ENCODE measurements at places on chromosomes 13 and 19.

DNA sequence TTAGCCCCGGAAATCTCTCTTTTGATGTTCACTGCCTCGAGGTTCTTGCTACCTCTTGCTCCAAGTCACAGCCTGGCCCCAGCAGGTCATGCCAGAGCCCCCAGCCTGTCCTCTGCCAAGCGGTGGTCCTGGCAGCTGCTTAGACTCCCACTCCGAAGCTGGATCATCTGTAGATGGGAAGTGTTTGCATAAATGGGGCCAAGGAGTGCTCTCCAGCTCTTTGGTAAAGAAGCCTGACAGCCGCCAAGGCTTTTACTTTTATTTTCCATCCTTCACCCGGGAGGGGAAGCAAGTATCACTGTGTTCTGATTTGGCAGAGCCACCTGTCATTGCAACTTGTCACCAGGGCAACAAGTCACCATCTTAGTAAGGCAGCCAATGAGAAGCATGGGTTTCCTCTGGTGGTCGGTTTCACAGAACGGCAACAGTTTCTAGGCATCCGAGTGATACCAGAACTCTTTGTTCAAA is 10.6 kb upstream of the RETN start:
- peak; percentile 88 for DNase-seq

- DNase-seq: no peak
These were observed 1.8 kb upstream of the EFNA2 start for GRCh38 chr19:1283917-1284292.

DNA sequence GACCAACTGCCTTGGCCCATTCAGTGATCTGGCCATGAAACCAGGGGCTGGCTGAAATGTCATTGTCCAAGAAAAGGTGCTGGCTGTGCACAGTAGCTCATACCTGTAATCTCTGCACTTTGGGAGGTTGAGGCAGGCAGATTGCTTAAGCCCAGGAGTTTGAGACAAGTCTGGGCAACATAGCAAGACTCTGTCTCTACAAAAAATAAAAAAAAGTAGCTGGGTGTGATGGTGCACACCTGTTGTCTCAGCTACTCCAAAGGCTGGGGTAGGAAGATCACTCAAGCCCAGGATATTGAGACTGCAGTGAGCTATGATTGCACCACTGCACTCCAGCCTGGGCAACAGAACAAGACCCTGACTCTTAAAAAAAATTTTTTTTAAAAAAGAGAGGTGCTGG is 28.6 kb upstream of the C19orf12 start:
- no peak for DNase-seq

DNA sequence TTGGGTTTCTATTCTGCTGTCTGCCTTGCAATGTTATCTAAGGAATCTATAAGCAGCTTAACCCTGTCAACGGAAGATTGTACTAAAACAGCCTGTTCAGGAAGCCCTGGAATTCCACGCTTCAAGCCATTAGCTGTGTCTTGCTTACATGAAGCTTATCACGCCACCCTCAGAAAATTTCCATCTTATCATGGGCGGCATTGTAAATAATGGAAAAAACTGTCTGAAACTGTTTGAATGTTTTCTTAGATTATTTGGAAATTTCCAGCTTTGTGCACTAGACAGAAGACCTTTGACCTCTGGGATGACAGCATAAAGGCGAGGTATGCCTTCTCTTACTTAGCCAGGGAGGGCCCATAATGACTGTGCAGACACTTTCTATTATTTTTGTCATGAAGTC is 319.7 kb downstream of the KCNRG start:
- no peak for DNase-seq

- DNase-seq: no peak
These were observed at the start of gene TOMM40 for GRCh38 chr19:44891016-44891882. Gene TOMM40 (plus strand): TSS chr19:44891254. CDS start chr19:44891416, 162 bp downstream.

DNA sequence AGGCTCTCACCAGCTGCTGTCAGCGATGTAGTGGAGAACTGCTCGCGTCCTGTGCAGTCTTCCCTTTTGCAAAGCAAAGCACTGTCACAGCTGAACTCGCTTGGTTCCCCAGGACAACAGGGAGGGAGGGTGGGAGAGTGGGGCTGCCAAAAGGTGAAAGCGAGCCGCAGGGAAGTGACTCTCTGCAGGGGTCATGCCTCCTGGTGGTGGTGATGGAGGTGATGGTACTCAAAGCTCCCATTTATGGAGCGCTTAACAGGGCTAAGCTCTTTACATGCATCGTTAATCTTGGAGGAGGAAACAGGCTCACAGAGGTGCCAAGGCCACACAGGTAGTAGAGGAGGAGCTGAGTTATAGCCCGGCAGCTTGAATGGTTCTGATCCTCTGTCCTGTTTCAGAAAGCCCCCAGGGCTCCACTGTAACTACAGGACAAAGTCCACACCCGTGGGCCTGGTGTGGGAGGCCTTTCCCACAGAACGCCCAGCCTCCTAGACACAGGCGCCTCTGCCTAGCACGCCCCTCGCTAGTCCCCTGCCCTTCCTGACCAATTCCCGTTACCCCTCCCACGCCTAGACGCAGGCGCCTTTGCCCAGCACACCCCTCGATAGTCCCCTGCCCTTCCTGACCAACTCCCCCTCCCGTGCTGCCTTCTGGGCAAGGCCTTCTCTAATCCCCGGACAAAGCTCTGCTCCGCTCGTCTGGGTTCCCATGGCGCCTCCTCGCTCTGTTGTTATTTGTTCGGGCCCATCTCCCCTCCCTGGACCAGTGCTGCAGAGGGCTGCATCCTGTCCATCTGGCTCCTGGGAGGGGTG is 10.7 kb downstream of the PPP1R37 start:
- no peak for DNase-seq

DNA sequence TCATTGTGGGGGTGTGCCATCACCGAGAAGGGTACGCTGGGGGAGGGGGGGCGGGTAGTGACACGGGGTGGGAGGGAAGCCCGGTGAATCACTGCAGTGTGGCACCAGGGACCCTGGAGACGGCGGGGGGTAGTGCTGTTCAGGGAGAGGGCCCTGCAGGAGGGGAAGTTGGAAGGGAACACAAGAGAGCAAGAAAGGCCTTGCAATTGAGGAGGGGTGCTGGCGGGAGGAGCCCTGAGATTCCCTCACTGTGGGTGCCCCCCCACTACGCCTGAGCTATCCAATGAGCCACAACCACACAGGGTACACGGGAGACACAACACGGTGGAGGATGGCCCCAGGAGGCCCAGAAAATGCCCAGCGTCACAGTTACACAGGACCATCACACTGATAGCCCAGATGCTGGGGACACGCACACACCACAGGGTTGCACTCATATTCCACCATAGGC is 516 bp upstream of the ATP1A3 start:
- no peak for DNase-seq

GRCh38 chr13:33624253-33624652 is 193.7 kb upstream of the RFC3 start:
- no peak for DNase-seq

- peak; percentile 53 for DNase-seq
These were observed 38.0 kb upstream of the DOCK9 start for GRCh38 chr13:99015606-99016490.

- peak; percentile 55 for DNase-seq
These were observed 20.0 kb downstream of the ELL start for GRCh38 chr19:18501832-18502231.

- DNase-seq: no peak
These were observed 334.2 kb downstream of the DNAJC15 start for GRCh38 chr13:43357564-43357963.

- DNase-seq: no peak
These were observed 376.4 kb downstream of the GPC6 start for GRCh38 chr13:93603043-93603442.

- no peak for DNase-seq
These were observed 3.1 kb upstream of the CCDC70 start for GRCh38 chr13:51858433-51859247.

DNA sequence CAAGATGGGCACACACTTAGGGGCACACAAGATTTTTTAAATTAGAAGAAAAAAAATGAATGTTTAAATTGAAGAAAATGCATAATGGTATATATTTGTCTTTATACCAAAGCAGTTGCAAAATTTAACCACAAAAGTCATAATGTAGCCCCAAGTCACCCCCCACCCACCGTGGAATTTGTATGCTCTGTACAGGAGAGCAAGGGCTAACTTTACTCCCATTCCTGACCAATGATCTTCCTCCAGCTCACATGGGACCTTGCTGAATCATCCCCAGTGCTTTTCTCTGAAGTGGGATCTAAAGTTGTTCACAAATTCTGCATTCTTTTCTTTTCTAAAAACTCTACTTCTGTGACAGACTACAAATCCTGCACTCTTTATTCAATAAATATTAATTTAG is 597.0 kb downstream of the UQCRFS1 start:
- DNase-seq: no peak

DNA sequence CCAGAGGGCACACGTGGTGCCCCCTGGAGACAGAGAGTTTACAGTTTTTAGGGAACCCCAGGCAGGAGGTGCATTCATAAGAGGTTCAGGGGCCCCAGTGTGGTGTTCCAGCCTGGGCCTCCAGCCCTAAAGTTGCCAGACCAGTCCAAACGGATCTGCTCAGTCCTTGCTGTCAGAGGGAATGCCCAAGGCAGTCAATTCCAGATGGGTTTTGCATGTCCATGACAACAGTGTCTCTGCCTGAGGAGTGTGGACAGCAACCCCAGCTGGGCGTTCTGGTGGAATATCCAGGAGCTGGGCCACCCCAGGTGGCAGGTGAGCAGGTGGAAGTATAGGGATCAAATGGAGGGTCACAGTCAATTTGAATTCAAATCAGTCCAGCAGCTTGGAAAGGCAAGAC is 25.3 kb downstream of the FBXO27 start:
- no peak for DNase-seq

- no peak for DNase-seq
These were observed 348.3 kb downstream of the TDRD3 start for GRCh38 chr13:60745343-60745742.

- DNase-seq: no peak
These were observed 20.4 kb upstream of the ATP8A2 start for GRCh38 chr13:25351404-25351803.

GRCh38 chr13:46340011-46340410 is 47.0 kb downstream of the RUBCNL start:
- no peak for DNase-seq

DNA sequence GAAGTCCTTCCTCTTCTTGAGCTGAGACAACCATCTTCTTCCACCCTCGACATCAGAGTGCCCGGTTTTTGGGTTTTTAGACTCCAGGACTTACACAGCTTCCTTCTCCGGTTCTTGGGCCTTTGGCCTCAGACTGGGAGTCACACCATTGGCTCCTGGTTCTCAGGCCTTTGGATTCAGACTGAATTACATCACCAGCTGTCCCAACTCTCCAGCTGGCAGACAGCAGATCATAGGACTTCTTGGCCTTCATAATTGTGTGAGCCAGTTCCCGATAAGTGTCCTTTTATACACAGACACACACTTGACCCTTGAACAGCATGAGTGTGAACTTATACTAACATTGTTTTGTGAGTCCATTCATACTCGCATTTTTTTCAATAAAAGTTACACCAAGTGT is 166.0 kb upstream of the UBL3 start:
- no peak for DNase-seq

DNA sequence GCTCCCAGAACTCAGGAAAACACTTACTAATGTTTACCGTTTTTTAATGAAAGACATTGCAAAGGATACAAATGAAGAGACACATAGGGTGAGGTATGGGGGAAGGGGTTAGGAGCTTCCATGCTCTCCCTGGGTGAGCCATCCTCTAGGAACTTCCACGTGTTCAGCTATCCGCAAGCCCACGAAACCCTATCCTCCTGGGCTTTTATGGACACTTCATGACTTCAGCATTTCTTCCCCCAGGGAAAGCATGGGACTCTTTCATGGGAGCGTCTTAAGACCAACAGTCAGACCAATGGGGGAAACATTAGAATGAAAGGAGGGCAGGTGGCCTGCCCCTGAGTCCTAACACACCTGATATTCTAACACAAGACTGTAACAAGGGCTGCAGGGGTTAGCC is 6.6 kb upstream of the ESD start:
- DNase-seq: no peak

- DNase-seq: no peak
These were observed 154.5 kb downstream of the DCT start for GRCh38 chr13:94324767-94325540.

GRCh38 chr13:44431150-44431549 is 57.5 kb downstream of the SERP2 start:
- DNase-seq: no peak

DNA sequence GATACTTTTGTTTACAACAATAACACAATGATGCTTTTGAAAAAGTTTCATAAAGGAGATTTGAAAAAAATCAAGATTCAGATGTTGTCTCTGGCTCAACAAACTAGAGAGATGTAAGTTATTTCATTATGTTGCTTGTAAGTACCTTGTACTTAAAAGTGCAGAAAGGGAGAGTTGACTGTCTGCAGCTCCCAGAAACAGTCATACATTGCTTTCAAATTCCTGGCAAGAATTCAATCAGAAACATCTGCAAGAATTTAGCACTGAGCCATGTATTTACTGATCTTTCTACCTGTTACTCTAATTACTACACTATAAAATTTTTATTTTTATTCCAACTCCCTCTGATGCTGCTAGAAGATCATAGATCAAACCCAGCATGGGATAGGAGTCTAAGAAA is 1261.3 kb upstream of the SPRY2 start:
- DNase-seq: no peak

DNA sequence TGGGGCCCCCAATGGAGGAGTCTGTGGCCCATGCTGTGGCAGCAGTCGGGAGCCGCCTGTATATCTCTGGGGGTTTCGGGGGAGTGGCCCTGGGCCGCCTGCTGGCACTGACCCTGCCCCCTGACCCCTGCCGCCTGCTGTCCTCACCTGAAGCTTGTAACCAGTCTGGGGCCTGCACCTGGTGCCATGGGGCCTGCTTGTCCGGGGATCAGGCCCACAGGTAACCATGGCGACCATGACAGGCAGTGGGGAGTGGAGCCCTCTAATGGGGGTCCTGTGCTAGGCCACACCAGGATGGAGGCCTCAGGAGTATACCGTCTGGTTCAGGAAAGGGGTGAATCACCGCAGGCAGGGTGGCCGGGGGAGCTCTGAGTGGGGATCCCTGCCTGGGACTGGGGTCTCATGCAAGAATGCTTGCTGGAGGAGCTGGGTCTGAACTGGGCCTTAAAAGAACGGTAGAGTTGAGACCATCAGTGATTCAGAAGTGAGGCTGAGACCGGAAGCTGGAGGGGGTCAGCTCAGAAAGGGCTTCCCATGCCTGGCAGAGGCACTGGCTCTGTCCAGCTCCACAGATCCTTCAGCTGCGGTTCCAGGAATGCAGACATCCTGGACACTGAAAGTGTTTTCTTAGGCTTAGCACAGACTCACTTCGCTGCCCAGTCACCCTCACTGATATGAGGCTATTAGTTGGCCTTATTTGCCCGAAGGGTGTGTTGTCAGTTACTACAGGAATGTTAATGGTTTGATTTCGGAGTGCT is 29.1 kb downstream of the CNFN start:
- no peak for DNase-seq

DNA sequence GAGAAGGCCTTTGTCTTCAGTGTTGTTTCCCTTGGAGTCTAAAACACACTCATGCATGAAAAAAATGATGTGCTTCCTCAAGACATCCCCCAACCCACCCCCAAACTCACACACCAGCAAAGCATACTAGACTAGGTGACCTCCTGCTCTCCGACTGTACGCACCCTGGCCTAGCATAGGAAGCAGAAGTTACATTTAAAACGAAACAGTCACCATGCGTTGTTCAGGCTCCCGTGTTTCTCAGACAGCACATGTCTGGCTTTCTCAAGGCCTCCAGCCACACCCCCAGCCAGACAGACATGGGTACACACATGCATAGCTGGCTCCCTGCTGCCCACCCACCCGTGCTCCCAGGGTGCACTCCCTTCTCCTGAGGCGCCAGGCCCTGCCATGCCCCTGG is 28.7 kb upstream of the C1QTNF9 start:
- peak; percentile 78 for DNase-seq

- no peak for DNase-seq
These were observed 116.8 kb upstream of the CACNA1A start for GRCh38 chr19:13622766-13623715.
